ENCODE measurements at places on chromosomes 1 and 21. TPM values are rescaled to one million over a fixed set of nuclear protein-coding genes. Genes with fewer than 3 reads are reported as not detected.

Gene ANKRD65
- total RNA-seq, result 0.07 TPM

Gene TRPM2
- not detected for total RNA-seq

Gene LMX1A
- not detected for total RNA-seq

Gene EPB41
- total RNA-seq, result 18.6 TPM

Gene FLG2
- total RNA-seq, result not detected

Gene ALX3
- not detected for total RNA-seq

Gene LINGO4
- not detected for total RNA-seq

Gene KANK4
- total RNA-seq, result not detected

Gene APP
- total RNA-seq, result 1,335 TPM

Gene PRKCZ
- 0.59 TPM for total RNA-seq

Gene OR6K3
- not detected for total RNA-seq

Gene RNASEL
- 2.2 TPM for total RNA-seq

Gene OLIG2
- not detected for total RNA-seq

Gene KRTAP7-1
- total RNA-seq, result not detected

Gene ZMYND12
- 0.28 TPM for total RNA-seq

Gene PLPP3
- total RNA-seq, result 18.5 TPM

Gene DNASE2B
- total RNA-seq, result not detected

Gene C4BPA
- total RNA-seq, result not detected

Gene MTARC2
- total RNA-seq, result 8.0 TPM

Gene RAB3B
- 14.8 TPM for total RNA-seq

Gene VSIG8
- total RNA-seq, result not detected

Gene NR1I3
- not detected for total RNA-seq

Gene GJA8
- not detected for total RNA-seq

Gene KRTAP19-1
- total RNA-seq, result not detected

Gene DRAXIN
- total RNA-seq, result 0.11 TPM

Gene TEX50
- total RNA-seq, result not detected

Gene VAV3
- 1.1 TPM for total RNA-seq

Gene LRRC8D
- total RNA-seq, result 26.4 TPM

Gene INAVA
- not detected for total RNA-seq

Gene PTGFRN
- total RNA-seq, result 59.4 TPM

Gene NOTCH2NLA
- 19.2 TPM for total RNA-seq

Gene CDCP2
- not detected for total RNA-seq

Gene SH2D5
- total RNA-seq, result 1.4 TPM

Gene RAD54L
- total RNA-seq, result 7.4 TPM

Gene GJA9
- not detected for total RNA-seq

Gene CD101
- total RNA-seq, result 0.11 TPM

All from pulmonary artery endothelial cell (primary cell).